ENCODE measurements at places on chromosomes 4 and X.

GRCh38 chr4:38310446-38311043, 350.3 kb downstream of the PTTG2 start:
- DNase-seq: peak; percentile 88

DNA sequence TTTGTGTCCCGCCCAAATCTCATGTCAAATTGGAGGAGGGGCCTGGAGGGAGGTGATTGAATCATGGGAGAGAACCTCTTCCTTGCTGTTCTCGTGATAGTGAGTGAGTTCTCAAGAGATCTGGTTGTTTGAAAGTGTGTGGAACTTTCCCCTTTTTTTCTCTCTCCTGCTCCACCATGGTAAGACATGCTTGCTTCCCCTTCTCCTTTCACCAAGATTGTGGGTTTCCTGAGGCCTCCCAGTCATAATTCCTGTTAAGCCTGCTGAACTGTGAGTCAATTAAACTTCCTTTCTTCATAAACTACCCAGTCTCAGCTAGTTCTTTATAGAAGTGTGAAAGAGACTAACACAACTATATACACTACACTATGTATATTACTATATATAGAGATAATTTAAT, 697.8 kb upstream of the HS3ST1 start:
- peak; percentile 19 for DNase-seq

DNA sequence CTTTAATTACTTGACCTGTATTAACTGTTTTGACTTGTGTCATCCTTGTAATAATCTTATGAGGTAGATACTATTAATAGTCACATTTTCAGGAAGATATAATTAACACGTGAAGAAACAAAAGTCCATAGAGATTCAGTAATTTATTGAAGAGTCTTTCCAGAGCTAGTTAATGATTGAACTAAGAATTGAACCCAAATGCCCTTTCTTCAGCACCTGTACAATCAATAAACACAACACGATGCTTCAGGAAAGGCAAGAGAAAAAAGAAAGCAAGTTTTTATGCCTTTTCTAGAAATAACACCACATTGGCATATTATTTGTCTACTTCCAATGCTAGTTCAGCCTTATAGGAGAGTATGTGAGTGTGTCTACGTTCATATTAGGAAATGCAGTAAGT, 399.6 kb downstream of the NAF1 start:
- no peak for DNase-seq

DNA sequence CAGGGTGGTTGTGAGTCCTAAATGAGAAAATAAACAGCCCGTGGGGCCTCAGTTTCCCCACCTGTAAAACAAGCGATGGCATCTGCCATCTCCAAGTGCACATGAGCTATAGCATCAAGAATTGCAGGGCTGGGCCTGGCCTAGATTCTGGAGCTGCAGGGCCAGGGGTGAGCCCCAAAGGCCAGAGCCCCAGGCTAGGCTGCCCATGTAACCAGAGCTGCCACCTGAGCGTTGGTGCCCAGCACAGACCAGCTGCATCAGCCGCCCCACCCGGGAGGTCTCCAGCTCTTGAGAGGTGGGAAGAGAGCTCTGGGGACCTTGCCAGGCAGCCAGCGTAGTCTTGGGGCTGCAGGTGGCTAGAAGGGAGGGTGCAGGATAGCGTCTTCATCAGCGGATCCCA, 27.0 kb upstream of the GPR78 start:
- no peak for DNase-seq

DNA sequence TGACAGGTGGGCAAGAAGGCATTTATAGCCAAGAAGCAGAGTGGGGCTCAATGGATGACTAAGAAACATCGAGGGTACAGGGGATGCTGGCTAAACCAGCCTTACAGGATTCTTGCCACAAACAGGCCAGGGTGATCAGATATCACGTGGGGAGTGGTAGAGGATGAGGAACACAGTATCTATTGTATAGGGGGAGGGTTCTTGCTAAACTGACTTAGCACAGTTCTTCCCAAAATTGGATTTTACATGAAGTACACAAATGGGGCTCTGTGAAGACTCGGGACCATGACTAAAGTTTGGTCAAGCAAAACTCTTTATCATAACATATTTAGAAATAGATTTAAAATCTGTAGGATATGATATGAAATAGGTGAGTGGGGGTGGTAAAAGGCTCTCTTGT, 144.0 kb upstream of the ATOH1 start:
- DNase-seq: no peak

DNA sequence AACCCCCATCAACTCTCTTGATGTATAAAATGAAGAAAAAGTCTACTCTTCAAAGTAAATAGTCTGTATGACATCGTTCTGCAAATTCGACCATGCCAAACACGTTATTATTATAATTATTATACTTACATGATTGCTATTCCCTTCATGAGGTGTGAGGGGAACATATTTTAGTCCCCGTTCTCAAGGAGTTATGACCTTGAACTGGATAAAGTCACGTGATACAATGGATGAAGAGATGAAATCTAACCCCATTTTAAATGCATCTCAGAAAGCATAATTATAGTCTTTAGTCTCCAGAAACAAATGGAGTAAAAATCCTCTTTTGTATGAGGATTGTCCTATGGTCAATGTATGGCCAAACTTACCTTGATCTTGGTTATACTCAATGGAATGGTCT, 250.3 kb downstream of the HS3ST1 start:
- DNase-seq: no peak

DNA sequence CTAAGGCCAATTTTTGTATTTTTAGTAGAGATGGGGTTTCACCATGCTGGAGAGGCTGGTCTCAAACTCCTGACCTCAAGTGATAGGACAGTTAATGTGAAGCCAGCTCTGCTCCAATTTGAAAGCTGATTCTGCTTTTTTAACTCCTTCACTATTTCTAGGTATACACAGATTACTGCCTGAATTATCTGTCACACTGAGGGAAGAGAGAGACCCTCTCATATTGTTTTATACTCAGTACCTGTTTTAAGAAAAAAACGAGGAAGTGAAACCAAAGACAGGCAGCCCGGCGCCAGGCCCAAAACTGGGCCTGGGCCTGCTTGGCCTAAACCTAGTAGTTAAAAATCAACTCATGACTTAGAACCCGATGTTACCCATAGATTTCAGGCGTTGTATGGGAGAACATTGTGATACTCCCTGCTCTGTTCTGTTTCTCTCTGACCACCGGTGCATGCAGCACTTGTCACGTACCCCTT, 1601.5 kb upstream of the PCDH10 start:
- DNase-seq: no peak

DNA sequence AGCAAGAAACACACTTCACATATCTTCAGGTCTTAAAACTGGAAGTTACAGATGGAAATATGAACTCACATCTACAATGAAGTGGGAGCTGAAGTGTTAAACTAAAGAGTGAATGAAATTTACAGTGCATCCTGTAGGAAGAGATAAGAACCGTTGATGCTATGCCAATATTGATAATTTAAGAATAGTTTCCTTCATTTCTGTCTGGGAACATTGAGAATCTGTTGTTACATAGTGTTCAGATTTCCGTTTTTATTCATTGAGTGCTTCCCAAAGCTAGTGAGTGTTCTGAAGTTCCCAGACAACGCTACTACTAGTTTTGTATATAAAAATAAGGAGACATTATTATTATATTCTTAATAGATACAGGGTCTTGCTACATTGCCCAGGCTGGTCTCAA, 52.3 kb downstream of the UBE2K start:
- no peak for DNase-seq

DNA sequence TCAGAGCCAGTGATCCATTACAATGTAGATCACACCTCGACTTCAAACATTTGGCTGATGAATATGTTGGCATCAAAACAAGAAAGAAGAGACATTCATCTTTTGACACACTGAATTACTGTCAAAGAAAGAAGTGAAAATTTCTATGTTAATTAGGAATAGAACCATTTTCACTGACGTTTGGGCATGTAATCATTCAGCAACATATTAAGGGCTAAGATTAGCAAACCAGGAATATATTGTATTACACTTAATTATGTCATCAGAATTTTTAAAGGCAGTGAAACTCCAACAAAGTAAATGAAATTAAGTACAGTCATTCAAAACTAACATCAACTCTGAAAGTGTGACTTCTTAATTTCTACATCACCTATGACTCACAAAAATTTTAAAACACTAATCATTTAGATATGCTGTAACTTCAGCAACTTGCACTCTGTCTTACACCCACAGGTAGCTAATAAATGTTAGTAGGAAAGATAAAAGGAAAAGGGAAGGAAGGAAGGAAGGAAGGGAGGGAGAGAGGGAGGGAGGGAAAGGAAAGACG, 1.4 kb upstream of the SMR3A start:
- no peak for DNase-seq

- DNase-seq: peak; percentile 39
Measured at GRCh38 chr4:102614801-102615200, 113.6 kb downstream of the NFKB1 start.

DNA sequence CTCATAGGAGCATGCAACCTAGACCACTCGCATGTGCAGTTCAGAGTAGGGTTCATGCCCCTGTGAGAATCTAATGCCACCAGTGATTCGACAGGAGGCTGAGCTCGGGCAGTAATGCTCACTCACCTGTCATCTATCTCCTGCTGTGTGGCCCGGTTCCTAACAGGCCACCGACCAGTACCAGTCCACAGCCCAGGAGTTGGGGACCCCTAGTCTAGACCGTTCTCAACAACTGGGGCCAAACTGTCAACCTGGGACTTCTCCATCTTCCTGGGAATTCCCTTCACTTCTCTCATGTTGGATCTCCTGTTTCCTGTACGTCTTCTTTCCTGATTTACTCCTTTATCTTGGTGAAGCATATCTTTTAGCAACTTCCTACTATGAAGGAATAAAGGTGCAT, 79.4 kb upstream of the HELT start:
- no peak for DNase-seq

- DNase-seq: peak; percentile 42
Measured at GRCh38 chrX:155997436-155997835, at the start of gene IL9R. IL9R (plus strand) TSS chrX:155997696; CDS start chrX:155997760, 64 bp downstream.

DNA sequence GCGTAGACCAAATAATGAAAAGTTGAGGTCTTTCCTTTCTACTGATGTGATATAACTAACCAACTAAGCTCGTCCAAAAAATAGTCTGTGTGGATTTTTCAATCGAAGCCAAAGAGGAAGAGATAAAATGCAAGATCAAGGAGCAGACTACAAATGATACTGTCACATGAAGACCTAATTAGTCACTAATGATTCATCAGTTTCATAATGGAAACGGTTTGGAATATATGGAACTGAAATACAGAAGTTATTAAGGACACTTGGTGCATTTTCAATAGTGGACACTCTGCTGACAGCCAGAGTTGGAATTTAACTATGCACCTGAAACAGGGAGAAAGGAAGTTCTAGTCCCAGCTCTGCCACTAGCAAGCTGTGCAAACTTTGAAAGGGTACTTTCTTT, 119.8 kb downstream of the GUCY2F start:
- no peak for DNase-seq

- no peak for DNase-seq
Measured at GRCh38 chr4:167100120-167100519, 134.2 kb downstream of the SPOCK3 start.

DNA sequence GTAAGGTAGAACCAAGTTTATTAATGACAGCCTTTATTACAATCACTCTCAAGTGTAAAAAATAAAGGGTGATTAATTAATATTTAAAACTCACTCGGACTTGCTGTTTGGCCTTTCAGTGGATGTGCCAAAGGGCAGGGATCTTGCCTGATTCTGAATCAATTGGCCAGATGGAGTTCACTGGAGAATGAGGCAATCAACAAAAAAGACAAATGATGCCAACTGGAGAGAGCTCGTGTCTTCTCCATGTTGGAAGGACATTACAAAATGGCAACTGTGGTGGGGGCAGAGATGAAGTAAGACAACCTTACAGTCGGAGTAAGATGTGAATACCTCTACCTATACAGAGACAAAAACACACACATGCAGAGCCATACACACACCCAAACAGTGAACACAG, 188.0 kb downstream of the TSPAN5 start:
- DNase-seq: no peak

DNA sequence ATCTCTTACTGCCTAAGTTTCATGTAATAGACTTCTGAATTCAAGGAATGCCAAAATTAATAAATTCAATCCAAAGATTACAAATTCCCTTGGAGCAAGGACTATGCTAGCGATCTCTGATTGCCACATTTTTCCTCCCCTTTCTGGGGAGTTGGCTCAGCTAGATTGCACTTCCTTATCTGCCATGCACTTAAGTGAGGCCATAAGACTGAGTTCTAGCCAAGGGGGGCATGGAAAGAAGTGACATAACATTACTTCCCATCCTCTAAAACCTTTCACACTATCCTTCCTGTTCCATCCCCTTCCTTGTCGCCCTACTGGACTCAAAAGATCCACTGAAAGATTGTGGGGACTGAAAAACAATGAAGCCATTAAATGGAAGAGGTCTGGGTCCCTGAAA, 53.8 kb upstream of the TXK start:
- no peak for DNase-seq

GRCh38 chr4:122900314-122900713, 22.1 kb downstream of the NUDT6 start:
- no peak for DNase-seq

- DNase-seq: no peak
Measured at GRCh38 chrX:38578167-38578566, 16.8 kb downstream of the TSPAN7 start.

DNA sequence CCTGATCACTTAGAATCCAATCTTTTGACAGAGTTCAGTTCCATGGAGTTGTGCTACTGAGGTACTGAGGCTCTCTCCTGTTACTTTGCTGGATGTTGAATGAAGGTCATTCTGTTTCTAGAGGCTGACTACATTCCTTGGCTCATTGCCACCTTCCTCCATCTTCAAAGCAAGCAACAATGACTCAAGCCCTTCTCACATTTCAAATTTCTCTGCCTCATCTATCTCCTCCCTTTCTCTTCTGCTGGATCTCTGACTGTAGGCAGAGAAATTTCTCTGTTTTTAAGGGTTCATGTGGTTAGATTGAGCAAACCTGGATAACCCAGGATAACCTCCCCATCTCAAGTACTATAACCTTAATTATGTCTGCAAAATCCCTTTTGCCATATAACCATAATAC, 775.4 kb downstream of the STPG2 start:
- DNase-seq: no peak

DNA sequence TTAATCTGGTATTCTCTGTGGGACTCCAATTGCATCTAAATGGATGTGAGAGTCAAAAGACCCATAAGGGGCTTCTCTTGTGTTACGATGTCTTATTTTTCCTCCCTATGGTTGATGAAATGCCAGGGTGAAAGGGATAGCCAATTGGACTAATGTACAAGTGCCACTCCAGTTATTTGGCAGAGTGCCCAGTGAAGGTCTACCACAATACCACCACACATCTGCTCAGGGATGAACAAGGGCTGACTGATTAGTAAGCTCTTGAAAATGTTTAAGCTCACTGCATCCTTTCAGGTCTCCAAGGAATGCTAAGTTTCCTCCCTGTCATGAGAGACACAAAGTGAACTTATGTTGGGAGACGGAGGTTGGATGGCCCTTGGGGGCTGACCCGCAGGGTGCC, 57.8 kb downstream of the HEPH start:
- no peak for DNase-seq

DNA sequence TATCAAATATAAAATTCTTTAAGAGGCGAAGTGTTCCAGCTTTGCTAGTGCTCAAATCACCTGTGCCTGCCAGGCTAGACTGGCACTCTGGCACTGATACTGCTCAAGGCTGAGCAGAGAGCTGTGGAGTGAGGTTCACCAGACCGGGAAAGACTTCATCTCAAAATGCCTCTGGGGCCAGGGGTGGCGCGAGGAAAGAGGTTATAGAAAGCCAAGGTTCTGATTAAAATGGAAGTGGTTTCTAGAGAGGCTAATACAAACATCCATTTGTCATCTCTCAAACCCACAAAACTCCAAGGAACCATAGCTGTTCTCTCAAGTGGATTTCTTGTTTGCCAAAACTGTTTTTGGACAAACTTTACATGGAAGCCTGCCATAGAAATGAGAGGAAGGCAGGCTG, 41.5 kb downstream of the F11 start:
- no peak for DNase-seq

- no peak for DNase-seq
Measured at GRCh38 chr4:99574530-99575324, at the start of gene MTTP. MTTP (plus strand) TSS chr4:99574824; CDS start chr4:99574910, 86 bp downstream.

All from CD4-positive, alpha-beta T cell treated with Interleukin-4 for 4 hours (primary cell).